ENCODE measurements at places on chromosomes 4 and X.

- DNase-seq: no peak
These were observed 212.4 kb upstream of the TTC29 start for GRCh38 chr4:147157860-147158701.

DNA sequence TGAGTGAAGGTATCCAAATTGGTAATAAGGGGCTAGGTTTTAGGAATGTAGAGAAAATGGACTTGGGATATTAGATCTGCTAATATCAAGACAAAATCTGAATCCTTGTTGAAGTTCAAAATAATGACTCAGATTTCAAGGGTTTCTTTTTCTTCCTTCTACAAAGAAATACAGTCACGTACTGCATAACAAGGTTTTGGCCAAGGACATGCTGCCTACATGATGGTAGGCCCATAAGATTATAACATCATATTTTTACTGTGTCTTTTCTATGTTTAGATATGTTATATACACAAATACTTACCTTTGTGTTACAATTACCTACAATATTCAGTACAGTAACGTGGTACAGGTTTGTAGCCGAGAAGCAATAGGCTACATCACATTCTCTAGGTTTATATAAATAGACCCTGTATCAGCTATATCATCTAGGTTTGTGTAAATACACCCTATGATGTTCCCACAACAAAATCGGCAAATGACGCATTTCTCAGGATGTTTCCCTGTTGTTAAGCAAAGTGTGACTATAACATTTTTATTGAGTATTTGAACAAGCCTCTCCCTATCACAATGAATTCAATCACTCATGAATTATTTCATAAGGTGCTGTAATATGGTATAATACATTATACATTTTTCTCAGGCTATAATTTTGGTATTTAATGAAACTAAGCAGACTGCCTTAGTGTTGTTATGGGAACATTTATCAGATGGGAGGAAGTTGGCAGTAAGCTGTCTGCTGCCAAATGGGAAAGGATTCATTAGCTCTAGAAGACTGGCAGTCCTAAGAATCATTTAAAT, 186.3 kb downstream of the PPP3CA start:
- no peak for DNase-seq

- DNase-seq: no peak
These were observed 1.6 kb upstream of the JCHAIN start for GRCh38 chr4:70667740-70668535.

DNA sequence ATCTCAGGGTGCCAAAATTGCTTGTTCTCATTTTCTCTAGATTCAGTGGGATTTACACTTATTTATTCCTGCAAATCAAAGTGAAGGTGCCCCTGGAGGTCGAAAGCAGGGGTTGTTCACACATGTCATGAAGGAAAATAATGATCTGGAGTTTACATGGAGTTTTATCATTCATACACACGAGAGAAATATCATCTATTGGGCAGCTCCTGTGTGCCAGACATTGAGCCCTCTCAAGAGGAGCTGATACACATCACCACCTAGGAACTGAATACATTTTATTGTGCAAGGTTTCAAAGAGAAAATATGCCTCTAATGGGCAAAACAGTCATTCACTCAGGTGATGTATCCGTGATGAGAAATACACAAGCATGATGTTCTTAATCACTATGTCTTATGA, 23.5 kb downstream of the CLNK start:
- no peak for DNase-seq

- DNase-seq: no peak
These were observed 12.1 kb upstream of the ARSF start for GRCh38 chrX:3029129-3029528.

- peak; percentile 51 for DNase-seq
These were observed 511.8 kb upstream of the ARX start for GRCh38 chrX:25527596-25527995.

DNA sequence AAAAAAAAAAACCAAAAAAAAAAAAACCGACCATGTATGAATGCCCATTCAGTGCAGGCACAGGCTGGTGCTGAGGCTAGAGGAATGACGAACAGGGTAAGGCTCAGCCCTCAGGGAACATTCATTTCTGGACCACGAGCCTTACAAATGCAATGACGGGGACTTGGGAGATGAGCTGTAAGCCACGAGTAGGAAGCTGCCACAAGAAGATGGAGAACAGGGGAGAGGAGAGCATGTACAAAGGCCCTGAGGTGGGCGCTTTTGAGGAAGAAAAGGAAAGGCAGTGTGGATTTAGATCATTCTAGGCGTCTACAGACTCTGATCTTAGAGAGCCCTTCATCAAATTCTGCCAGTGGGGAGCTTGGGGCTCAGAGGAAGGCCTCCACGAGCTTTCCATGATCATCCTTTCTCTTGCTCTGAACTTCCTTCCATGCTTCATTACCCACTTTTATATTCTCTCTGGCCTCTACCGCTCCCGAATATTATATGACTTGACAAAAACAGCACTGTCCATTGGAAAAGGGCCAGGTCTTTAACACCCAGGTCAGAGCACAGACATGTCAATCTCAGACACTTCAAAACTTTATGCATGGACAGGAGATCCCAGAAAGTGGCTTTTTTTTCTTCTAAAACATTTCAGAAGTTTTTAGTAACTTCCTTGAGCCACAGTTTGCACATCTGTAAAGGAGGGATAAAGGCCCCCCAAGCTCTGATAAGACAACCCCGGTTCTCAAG, 3.3 kb upstream of the ZNF518B start:
- DNase-seq: no peak

DNA sequence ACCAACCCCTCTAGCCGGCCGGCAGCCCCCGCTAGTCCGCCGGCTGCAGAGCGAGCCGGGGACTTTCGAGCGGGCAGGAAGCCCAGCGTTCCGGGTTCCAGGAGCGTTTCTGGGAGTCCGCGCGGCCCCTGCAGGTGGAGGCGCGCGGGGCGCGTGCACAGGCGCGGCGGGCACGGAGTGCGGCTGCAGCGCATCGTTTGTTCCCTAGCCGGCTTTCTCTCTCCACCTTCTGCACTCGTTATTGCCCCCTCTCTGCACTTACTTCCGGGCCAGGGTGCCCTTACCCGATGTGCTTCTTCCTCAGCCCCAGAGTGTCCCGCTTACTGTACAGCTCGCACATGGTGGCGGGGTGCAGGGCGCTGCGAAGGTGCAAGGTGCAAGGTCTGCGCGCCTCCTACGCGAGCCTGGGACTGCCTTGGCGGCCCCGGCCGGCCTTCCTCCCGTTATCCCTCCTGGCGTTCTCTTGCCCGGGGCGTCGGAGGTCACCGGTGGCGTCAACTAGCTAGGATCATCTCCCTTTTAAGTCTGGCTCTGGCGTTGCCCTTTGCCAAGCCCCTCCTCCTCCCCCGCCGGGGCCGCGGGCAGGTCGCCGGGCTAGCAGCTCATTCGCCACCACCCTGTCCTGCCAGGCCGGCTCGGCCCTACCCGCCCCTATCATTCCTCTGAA, at the start of gene ETNPPL:
Gene ETNPPL, minus strand, starts transcription at position 495 of the 667 bp plus-strand sequence. Its CDS starts 155 bp downstream, at position 340.
- peak; percentile 45 for DNase-seq

GRCh38 chr4:117010671-117011070, 74.7 kb downstream of the TRAM1L1 start:
- DNase-seq: no peak
